ENCODE measurements at places on chromosomes 6 and 20. TPM values are rescaled to one million over a fixed set of nuclear protein-coding genes. Genes with fewer than 3 reads are reported as not detected.

PRKN gene
- 2.7 TPM for total RNA-seq

TRIM15 gene
- not detected for total RNA-seq

RBBP8NL gene
- 0.64 TPM for total RNA-seq

SNAP25 gene
- 1.9 TPM for total RNA-seq

MACROD2 gene
- total RNA-seq: 78.2 TPM

GFOD1 gene
- total RNA-seq: 33.7 TPM

TAF11 gene
- 18.1 TPM for total RNA-seq

SIRPD gene
- total RNA-seq: 0.78 TPM

TFAP2D gene
- not detected for total RNA-seq

PHACTR3 gene
- total RNA-seq: 18.2 TPM

WFDC2 gene
- 113 TPM for total RNA-seq

KIF16B gene
- 21.6 TPM for total RNA-seq

PTCRA gene
- 5.0 TPM for total RNA-seq

STMND1 gene
- total RNA-seq: not detected

WFDC12 gene
- 1.8 TPM for total RNA-seq

KHDC1L gene
- not detected for total RNA-seq

GMPR gene
- total RNA-seq: 17.6 TPM

OR2J3 gene
- not detected for total RNA-seq

PACRG gene
- 1.5 TPM for total RNA-seq

GFRAL gene
- total RNA-seq: not detected

DSN1 gene
- total RNA-seq: 7.5 TPM

NMBR gene
- not detected for total RNA-seq

C20orf144 gene
- total RNA-seq: 0.23 TPM

AVP gene
- not detected for total RNA-seq

ULBP1 gene
- 1.2 TPM for total RNA-seq

SAYSD1 gene
- 15.2 TPM for total RNA-seq

USP49 gene
- total RNA-seq: 2.7 TPM

SIRPA gene
- 93.8 TPM for total RNA-seq

VARS2 gene
- 28.7 TPM for total RNA-seq

TCP11 gene
- total RNA-seq: not detected

TNF gene
- 2.4 TPM for total RNA-seq

RIN2 gene
- total RNA-seq: 116 TPM

TMC2 gene
- 0.43 TPM for total RNA-seq

Measured in upper lobe of right lung (tissue), 1 donor.